Activated T-helper 2 cell treated with anti-CD3 and anti-CD28 coated beads, Interferon-gamma antibody, Interleukin-2, Interleukin-4, amounts not matched to agents 10 μg/mL and 5 μg/mL and 100 μg/mL, durations not matched to agents 14 hours and 24 hours and 36 hours (primary cell): ENCODE measurements at places on chromosomes 16 and 17. TPM values are rescaled to one million over a fixed set of nuclear protein-coding genes. Genes with fewer than 3 reads are reported as not detected.

- H3K36me3 ChIP-seq: peaks cover 47% of the 10 kb centered on the region
- no peak for DNase-seq
- no peaks in the 10 kb centered on the region for H3K27me3 ChIP-seq
- H3K4me3 ChIP-seq: no peak overlapping the region
These were observed 42.6 kb downstream of the NLRP1 start for GRCh38 chr17:5541610-5542202.

GRCh38 chr16:71882505-71883167 lies 1.3 kb downstream of the ZNF821 start:
- peaks cover 47% of the 10 kb centered on the region for H3K4me1 ChIP-seq
- peak; percentile 72 for DNase-seq
- H3K27me3 ChIP-seq: peaks cover 9% of the 10 kb centered on the region
- peak overlapping the region; percentile 73 for H3K27ac ChIP-seq

DNA sequence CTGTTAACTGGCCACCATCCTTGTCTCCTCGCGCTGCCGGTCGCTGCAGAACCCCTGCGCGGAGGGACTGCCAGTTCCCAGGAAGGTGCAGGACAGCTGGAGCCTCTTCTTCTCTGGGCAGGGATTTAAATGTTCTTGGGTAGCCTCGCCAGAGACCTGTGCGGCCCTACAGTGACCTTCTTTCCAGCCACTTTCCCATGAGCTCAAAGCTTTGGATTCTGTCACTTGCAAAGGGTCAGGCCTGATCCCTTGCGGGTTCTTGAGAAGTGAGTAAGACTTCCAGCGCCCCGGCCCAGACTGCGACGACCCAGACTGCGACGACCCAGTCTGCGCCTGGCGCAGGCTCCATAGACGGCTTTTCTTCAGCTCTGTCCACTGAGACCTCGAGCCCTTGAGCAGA lies 1.4 kb upstream of the SLFN5 start:
- DNase-seq: no peak
- H3K4me3 ChIP-seq: peak overlapping the region; percentile 96
- H3K27ac ChIP-seq: peak overlapping the region; percentile 96
- peaks cover 65% of the 10 kb centered on the region for H3K4me1 ChIP-seq
- H3K36me3 ChIP-seq: peaks cover 40% of the 10 kb centered on the region

Gene HSD3B7
- total RNA-seq: 2.9 and 3.3 TPM in 2 replicates

Gene SPATA20
- total RNA-seq: 30.5 and 31.0 TPM in 2 replicates

Gene SLC13A2
- total RNA-seq: not detected in 2 replicates

Gene MILR1
- 0.16 and 0.46 TPM in 2 replicates for total RNA-seq

DNA sequence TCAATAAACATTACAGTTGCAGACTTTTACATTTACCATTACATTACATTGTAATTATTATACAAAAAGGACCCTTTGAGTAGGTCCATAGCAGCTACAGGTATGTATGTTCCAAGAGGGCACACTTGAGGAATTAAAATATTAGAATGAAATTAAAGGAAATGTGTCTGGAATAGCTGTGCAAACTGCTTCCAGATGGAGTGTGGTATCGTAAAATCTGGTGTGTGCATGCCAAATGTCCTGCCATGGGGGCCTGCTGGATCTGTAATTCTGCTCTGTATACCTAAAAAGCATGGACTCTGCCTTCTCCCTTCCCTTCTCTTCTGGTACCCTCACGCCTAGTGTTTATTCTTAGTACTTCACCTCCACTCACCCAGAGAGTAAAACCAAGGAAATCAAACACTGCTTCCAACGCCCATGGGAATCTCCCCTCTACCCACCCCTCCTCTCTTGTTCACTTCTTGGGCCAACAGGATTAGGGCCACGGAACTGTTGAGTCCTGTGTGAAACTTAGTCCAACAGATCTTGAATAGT lies 38.7 kb downstream of the STH start:
- peaks cover 76% of the 10 kb centered on the region for H3K36me3 ChIP-seq
- H3K27me3 ChIP-seq: no peaks in the 10 kb centered on the region
- H3K27ac ChIP-seq: no peak overlapping the region
- H3K4me3 ChIP-seq: no peak overlapping the region
- H3K4me1 ChIP-seq: peaks cover 18% of the 10 kb centered on the region

Gene ABCC6
- not detected in 2 replicates for total RNA-seq

DNA sequence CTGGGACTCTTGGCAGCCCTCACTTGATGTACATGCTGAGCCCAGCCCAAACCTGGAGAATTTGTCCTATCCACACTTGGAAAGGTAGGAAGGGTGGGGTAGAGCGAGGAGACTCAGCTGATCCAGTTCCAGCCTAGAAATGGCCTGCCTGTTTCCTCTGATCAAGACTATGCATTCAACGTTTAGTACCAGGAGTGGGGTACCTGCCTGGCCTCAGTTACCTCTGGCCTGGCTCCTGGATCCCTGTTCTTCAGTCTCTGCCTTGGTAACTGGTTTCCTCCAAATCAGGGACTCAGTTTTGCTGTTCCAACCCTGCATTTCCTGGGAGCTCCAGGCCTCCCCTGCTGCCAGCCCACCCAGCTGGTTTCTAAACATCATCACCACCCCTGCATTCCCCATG lies 233.5 kb downstream of the GSG1L start:
- no peaks in the 10 kb centered on the region for H3K36me3 ChIP-seq
- H3K27me3 ChIP-seq: peaks cover 6% of the 10 kb centered on the region
- no peaks in the 10 kb centered on the region for H3K4me1 ChIP-seq
- no peak overlapping the region for H3K27ac ChIP-seq
- DNase-seq: no peak

DNA sequence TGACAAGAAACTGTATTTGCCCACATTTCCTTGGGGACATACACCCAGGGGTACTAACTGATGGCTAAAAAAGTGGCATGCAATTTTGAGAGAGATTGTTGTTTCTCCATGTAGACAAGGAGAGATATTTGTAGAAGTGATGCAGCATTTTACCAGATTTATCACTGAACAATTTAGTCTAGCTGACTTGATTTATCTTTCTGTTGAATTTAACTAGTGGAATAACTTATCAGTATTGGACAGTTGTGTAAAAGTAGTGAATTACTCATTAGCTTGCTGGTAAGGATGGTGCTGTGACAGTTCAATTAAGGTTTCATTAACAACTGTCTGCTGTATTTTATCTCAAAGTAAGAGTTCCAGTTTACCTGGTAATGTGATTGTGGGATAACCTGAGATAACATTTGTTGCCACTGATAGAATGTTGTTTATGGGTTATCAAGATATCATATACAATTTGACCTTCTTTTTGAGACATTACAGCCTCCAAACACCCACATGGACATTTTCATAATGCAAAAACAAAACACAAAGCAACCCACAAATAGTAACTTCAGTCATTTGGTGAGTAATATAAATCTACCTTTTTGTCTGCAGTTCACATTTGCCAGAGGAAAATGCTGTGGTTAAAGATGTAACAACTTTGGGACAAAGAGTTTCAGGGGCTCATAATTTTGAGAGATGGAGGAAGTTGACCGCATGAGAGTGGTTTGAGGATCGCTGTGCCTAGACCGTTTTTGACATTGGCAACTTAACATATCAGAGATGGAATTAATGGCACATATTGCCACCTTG lies 3.8 kb downstream of the NLK start:
- no peaks in the 10 kb centered on the region for H3K27me3 ChIP-seq
- H3K36me3 ChIP-seq: peaks cover 39% of the 10 kb centered on the region
- H3K27ac ChIP-seq: no peak overlapping the region
- no peak for DNase-seq
- peaks cover 69% of the 10 kb centered on the region for H3K4me1 ChIP-seq

DNA sequence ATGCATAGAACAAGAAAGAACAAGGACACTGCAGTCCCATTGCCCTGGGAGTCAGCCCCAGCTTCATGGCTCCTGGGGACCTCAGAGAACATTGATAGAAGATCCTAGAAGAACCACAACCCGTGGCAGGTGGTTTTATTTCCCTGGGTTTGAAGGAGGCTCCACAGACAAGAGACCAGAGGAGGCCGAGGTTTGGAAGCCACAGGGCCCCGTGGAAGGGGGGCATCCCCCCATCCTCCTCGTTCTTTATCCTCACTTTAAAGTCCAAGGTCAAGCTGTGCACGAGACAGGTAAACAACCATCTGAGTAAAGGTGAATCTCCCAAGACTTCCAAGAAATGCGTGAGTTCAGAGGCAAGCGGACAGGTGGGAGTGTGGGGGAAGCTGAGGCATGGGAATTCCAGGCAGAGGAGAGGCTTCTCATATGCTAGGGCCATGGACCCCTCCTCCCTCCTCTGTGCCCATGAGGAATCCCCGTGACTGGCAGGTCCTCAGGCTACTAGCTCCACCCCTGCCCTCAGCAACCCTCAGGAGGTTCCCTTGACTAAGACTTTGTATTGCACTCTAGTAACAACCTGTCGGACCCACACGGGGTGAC lies 849 bp upstream of the SULT1A1 start:
- DNase-seq: no peak
- no peaks in the 10 kb centered on the region for H3K36me3 ChIP-seq
- H3K27ac ChIP-seq: no peak overlapping the region
- H3K4me3 ChIP-seq: no peak overlapping the region

Gene PRSS53
- total RNA-seq: 4.8 and 5.1 TPM in 2 replicates
